NCI-H510A (cell line): ENCODE measurements at places on chromosomes 4 and X.

GRCh38 chrX:32525234-32525633 lies 686.1 kb downstream of the DMD start:
- no peak for DNase-seq

DNA sequence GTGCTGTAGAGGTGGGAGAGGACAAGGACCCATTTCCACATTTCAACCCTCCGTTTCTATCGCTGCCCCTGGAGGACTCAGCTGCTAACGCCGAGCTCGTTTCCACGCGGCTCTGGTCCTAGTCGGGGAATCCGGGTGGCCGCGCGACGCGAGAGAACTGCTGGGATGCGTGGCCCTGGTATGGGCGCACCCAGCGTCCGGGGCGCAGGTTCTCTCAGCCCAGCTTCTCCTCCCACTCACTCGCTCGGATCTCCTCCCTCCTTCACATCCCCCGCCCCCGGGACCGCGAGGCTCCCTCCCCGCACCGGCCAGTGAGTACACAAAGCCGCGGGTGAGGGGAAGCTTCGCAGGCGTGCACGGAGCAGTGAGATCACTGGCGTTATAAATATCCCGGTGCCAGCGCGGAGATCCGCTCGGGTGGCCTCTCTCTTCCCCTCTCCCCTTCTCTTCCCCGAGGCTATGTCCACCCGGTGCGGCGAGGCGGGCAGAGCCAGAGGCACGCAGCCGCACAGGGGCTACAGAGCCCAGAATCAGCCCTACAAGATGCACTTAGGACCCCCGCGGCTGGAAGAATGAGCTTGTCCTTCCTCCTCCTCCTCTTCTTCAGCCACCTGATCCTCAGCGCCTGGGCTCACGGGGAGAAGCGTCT lies at the start of gene FGF5:
Gene FGF5 (plus strand): TSS at position 412 of the 649 bp plus-strand sequence. CDS start 161 bp downstream, at position 573.
- no peak for DNase-seq

DNA sequence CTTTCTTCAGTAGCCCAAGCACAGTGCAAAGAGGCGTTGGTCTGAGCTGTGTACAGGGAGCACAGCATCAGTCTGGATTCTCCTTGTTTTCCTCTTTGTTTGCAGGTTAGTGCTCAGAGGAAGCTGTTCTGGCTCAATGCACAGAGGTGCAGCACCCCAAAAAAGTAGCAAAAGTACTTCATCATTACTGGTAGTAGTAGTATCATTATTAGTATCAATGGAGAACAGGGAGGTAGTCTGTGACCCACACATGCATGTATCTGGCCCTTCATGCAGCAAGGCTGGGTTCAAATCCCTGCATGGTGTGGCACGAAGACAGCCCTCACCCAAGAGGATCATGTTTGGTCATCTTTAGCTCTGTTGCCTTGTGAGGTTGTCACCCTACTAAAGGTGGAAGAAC lies 68.7 kb downstream of the CXXC4 start:
- DNase-seq = no peak

DNA sequence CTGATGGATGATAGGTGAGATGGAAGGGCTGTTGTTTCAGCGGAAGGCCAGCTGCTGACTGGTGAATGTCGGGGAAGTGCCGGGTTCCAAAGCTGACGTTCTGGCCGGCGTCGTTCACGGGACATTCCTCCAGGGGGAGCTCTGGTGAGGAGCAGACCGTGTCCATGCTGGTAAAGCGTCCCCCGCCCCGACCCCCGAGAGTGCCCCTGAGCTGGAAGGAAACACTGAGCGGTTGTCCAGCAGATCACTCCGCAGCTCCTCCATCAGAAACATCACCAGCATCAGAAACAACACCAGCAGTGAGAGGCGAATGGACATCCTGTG lies 18.6 kb upstream of the ADRA2C start:
- no peak for DNase-seq

- DNase-seq = no peak
These were observed 65.8 kb downstream of the ARHGEF6 start for GRCh38 chrX:136714626-136715599.

DNA sequence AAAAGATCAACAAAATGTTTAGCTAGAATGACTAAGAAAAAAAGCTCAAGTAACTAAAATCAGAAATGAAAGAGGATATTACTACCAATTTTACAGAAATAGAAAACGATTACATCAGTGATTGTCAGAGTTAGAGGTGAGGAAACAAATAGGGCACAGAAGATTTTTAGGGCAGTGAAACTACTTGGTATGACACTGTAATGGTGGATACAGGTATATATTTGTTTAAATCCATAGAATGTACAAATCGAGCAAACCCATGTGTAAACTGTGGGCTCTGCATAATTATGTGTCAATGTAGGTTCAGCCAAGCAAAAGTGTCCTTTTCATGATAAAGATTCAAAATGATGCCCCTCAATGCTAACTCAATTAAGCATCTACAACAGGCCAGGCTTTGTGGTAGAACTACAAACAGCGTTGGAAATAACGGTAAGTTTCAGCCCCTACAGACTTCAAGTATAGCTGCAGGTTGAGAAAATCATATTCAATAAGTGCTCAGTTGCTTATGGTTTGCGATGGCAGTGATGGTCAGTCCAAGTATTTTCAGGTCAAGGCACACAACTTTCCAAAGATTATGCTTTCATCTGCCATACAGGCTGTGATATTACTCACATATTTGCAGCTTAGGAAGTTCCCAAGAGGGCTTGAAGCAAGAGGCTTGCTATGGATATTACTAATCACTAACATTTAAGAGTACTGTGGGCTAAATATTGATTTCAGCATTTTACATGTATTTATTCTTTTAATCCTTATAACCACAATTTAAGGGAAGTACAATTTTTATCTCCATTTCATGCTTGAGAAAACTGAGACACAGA lies 158.6 kb downstream of the TET2 start:
- no peak for DNase-seq

- DNase-seq = peak; percentile 34
These were observed 41.0 kb upstream of the UCP1 start for GRCh38 chr4:140609548-140610425.

DNA sequence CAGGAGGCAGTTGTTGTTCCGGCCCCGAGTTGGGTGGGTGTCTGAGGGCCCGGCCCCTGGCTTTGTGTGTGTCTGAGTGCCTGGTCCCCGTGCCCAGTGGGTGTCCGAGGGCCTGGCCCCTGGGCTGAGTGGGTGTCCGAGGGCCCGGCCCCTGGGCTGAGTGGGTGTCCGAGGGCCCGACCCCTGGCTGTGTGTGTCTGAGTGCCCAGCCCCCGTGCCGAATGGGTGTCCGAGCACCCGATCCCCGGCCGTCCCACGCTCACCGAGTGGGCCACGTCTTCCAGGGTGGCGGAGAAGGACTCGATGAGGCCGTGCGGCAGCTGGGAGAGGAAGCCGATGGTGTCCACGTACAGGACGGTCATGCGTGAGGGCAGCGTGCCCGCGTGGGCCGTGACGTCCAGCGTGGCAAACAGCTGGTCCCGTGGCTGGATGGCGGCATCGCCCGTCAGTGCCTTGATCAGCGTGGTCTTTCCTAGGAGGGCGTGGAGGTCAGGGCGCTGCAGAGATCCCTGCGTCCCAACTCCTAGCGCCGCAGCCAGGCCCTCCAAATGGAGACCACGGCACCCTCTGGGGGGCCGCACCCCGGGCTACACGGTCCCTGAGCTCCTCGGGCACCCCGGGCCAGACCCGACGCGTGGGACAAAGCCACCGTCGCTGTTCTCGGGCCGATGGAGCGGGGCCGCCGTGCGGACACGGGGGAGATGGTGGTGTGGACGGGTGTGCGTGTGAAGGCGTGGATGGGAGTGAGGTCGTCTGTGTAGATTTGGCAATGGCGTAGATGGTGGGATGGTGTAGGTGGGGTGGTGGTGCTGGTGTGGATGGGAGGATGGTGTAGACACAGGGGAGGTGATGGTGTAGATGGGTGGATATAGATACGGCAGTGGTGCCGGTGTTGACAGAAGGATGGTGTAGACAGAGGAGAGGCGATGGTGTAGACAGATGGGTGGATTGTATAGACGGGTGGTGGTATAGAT lies 7.2 kb downstream of the GTPBP6 start:
- DNase-seq = no peak
